ENCODE measurements at places on chromosomes 3 and 15. TPM values are rescaled to one million over a fixed set of nuclear protein-coding genes. Genes with fewer than 3 reads are reported as not detected.

GRCh38 chr3:74640211-74640610, 25.8 kb upstream of the CNTN3 start:
- no peak for DNase-seq

GRCh38 chr3:61725851-61726333, 164.5 kb downstream of the PTPRG start:
- no peak for DNase-seq

DNA sequence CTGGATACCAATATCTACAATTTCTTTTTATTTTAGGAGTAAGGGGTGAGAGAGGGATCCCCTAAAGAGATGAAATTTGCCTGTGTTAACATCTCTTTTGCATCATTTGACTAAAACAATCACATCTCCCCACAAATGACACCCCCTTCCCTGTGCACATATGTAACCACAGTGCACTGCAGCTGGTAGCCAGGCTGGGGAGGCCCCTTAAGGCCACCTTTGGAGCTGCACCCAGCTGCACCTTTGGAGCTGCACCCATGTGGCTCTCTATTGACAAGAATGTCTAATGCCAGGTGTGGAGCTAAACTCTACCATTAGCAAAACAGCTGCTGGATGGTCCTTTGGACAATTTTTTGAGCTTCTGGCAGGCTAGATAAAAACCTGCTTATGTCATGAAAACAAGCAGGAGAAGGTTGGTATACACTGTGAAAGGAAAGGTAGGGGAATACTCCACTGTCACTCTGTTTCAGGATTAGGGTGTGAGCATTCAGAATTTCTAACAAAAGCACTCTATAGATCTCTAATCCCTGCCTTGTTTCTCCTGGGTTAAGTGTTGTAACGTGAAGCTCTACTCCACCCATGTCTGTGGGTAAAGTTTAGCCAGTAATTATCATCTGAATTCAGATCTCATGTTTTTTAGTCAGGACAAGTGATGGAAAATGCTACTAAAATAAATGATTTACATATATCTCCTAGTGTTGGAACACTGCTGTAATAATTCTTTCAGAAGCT, 52.1 kb downstream of the TFG start:
- no peak for DNase-seq

- no peak for DNase-seq
These were observed 77.1 kb downstream of the AKAP13 start for GRCh38 chr15:85457392-85457968.

- DNase-seq: no peak
These were observed 891.9 kb downstream of the PLOD2 start for GRCh38 chr3:145269106-145269505.

GRCh38 chr15:73550190-73550589, 83.0 kb downstream of the NPTN start:
- no peak for DNase-seq

- DNase-seq: no peak
These were observed 792 bp downstream of the TPRA1 start for GRCh38 chr3:127589600-127590281.

- DNase-seq: no peak
These were observed 84.2 kb downstream of the NEDD4 start for GRCh38 chr15:55909036-55909811.

- DNase-seq: no peak
These were observed 39.2 kb upstream of the HERC1 start for GRCh38 chr15:63872759-63873510.

GRCh38 chr15:84103345-84103744, 132.2 kb upstream of the GOLGA6L4 start:
- no peak for DNase-seq

GPR87 gene
- total RNA-seq: not detected

CHRNA7 gene
- total RNA-seq: 1.2 TPM

CPNE9 gene
- 0.29 TPM for total RNA-seq

SLC12A1 gene
- not detected for total RNA-seq

SNAPC5 gene
- 30.8 TPM for total RNA-seq

ADGRG7 gene
- total RNA-seq: not detected

PLEKHO2 gene
- 31.2 TPM for total RNA-seq

ISLR2 gene
- not detected for total RNA-seq

CHST13 gene
- total RNA-seq: not detected

CPNE4 gene
- not detected for total RNA-seq

SAMMSON gene
- not detected for total RNA-seq

BFSP2 gene
- not detected for total RNA-seq

TRIM71 gene
- total RNA-seq: not detected

All from natural killer cell treated with Interleukin-12 subunit alpha and Interleukin-12 subunit beta and Interleukin-15 and Interleukin-18, amount 100 ng/mL, for 72 hours (primary cell).